Hematopoietic multipotent progenitor cell treated with erythropoietin and hydrocortisone succinate and interleukin-3 and kit ligand, for 8 days (in vitro differentiated cells): ENCODE measurements at places on chromosomes 1 and 21.

DNA sequence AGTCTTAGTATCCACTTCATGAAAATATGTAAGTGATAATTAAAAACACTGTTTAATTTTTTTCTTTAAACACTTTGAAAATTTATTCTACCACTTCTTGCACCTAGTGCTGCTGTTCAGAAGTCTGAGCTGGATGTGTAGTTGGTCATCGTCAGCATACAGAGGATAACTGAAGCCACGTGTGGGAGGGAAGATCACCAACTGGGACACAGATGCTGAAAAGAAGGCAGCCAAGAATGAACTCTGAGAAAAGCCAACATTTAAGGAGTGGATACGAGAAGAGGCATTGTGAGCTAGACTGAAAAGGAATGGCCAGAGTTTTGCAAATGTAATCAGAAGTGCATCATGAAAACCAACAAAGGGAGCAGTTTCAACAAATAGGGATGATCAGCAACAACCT, 24.6 kb upstream of the CLCA4 start:
- DNase-seq, result no peak

DNA sequence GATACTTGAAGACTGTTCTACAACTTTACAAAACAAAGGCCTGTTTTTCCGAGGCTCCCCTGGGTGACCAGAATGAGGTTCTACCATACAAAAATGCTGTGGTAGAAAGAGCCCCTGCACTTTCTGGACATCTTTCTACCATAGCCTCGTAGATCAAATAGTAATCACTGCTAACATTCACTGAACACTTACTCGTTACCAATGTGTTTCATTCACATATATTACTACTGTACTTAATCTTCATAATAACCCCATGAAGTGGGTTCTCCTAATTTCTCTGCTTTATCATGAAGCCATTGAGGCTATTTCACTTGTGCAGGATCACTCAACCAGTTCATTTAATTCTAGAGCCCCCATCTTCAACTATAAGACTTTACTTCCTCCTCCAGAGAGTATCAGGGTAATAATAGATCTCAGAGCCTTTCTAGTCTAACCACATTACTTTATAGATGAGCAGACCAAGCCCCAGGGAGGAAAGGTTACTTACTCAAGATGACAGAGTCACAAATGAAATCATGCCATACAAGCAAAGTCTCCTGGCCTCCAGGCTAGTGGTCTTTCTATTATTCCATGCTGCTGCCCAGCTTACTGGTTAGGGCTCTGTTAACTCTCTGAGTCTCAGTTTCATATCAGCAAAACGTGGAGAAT, 46.7 kb upstream of the OSBPL9 start:
- no peak for DNase-seq

DNA sequence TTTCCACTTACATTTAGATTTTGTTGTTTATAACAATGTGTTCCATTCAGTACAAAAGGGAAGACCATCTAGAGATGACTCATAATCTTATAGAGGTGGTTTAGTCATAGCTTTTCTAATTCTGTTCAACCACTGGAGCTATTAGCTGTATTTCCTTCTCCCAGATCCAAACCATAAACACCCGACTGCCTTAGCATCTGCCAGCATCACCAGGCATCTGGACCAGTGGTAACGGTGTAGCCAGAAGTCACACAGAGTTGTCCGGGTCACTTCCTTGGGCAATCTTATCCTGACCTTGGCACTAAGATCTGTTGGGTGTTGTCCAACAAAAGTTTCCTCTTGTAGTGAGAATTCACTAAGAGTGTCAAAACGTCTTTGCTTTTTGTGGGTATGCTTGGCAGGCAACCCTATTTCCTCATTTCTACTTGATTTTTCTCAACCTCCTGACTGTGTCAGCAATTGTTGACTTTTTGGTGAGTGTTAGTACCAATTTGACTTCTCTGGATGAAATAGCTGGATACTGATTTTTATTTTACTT, 372.1 kb upstream of the B3GALT2 start:
- DNase-seq, result peak; percentile 10

- peak; percentile 11 for DNase-seq
Observed at GRCh38 chr1:59879996-59880505, 46.5 kb downstream of the CYP2J2 start.

GRCh38 chr1:153251988-153252387, 7.5 kb upstream of the LORICRIN start:
- no peak for DNase-seq

GRCh38 chr1:94951509-94952208, 24.7 kb upstream of the CNN3 start:
- no peak for DNase-seq

DNA sequence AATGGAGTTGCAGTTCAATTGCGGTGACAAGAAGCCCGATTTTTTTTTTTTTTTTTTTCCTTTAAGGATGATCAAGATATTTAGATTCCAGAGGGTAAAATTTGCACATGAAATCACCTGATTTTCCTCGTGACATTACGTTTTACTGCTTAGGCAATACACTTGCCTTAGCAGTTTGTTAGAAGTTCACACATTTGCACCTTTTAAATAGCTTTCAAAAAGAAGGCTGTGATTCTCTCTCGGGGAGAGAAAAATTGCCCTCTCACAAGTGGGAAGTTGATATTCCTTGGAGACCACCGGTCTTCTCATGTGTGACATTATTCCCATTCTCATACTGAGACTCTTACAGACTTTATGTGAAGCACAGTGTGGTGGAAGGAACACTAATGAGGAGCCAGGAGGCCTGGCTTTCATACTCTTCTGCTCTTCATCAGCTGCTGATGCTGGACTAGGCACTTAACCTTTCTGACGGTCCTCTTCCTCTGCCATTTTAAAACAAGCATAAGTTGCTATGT, 69.8 kb upstream of the HSPA13 start:
- DNase-seq, result no peak

DNA sequence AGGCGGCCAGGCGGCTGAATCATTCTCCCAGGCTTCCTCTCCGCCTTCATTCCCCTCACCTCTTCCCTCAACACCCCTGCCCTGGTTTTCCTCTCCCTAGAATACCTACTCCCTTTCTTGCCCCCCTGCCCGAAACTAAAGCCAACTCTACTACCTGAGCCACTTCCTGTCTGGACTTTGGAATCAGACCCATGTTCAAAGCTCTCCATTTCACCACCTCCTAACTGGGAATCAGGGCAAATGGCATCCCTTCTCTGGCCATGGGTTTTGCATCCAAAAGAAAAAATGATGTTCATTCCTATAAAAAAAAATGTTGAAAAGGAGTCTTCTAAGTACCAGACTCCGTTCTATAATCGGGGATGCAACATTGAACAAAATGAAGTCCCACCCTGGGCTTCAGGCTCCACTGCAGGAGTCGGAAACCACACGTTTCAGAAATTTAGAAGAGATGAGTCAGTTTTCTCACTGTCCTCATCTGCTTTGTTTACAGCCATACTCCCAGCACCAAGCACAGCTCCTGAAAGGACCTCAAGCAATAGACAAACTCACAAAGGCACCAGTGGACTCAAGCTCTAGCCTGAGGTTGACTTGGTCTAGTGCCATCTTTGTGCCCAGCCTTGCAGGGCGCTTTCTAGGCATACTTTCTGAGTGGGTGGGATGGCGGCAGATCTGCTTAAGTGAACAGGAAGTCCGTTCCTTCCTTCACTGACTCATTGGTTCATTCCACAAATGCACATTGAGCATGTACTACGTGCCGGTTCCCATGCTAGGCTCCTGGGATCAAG, 176.2 kb downstream of the IGSF21 start:
- DNase-seq, result no peak

DNA sequence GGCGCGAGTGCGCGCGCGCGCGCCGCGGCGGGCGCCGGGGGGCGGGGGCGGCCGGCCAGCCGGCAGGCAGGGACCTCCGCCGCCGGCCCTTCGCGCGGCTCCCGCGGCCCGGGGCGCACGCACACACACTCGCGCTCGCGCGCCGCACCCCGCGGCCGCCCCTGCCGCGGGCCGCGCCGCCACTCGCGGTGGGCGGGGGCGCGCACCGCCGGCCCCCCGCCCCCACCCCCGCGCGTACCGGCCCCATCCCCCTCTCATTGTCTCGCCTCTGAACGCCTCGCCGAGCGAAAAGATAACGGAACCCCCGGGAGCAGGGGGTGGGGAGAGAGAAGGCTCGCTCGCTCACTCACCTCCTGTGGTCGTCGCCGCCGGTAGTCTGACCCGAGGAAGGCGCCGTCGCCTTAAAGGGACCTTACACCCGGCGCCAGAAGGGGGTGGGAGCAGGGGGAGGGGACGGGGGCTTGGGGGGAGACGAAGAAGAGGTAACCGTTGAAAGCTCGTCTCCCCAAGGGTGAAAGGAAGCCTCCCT, 428 bp downstream of the POGZ start:
- DNase-seq, result peak; percentile 68

- DNase-seq, result no peak
Observed at GRCh38 chr1:155944444-155944799, 3.0 kb downstream of the RXFP4 start.

DNA sequence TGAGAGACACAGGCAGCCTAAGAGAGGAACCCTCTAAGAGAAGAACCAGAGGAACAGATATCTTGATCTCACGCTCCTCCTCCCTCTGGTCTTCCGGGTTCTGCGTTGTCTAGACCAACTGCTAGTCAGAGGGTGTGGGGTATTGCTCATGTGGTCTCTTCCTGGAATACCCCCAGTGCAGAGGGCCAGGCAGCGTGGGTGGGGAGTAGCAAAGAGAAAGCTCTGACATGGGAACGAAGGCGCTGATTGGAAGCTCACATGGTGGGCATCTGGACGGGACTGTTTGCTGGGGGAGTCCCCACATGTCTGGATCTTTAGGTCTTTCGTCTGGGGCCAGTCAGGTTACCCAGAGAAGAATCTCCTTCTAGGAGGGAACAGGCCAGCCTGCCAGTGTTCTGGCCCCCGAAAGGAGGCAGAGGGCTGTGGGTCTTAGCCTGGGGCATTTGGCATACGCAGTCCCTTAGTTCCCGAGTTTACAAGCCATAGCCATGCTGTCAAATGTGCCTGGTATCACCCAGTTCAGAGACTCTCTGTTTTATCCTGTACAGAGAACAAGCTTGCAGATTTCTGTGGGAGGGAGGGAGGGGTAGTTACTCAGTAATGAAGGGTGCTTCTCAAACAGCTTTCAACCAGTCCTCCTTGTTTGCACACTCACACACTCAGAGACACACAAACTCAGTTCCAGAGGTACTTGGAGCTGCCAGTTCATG, 18.3 kb upstream of the IL6R start:
- peak; percentile 81 for DNase-seq

DNA sequence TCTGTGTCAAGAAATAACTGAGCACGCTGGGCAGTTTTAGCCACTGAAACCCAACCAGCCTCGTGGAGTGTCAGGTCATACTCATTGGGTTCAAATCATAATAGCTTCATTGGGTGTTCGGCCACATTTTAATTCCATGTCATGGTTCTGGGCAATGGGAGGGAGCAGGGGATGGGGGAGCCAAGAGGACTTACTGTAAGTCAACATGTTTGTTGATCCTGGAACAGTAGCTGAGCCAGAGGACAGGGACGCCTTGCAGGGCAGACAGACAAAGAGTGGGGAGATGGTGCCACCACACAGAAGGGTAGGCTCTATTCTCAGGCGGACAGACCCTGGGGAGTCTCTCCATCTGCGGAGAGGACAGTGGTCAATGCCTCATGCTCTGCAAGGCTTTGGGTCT, 161.1 kb downstream of the ZBTB18 start:
- no peak for DNase-seq

GRCh38 chr1:13628218-13628617, 44.6 kb downstream of the PDPN start:
- no peak for DNase-seq

GRCh38 chr1:222772996-222773379, 36.0 kb downstream of the FAM177B start:
- DNase-seq, result no peak

GRCh38 chr1:169529068-169529642, 43.4 kb upstream of the SLC19A2 start:
- DNase-seq, result no peak

DNA sequence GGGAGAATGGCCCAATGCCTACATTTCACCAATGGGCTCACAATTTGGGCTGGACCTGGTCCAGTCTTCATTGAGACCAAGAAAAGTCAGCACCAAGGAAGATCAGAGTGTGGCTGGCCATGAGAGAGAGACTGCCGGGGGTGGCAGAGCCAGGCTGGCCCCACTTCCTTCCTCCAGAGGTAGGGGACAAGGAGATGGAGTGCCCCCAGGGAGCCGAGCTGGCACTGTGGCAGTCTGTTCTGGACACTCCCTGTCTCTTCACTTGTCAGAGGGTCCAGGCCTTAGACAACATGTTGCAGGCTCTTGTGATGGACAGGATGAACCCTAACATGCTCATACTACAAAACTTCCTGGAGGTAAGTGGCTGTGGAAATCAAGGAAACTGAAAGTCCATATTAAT, 27.7 kb downstream of the INAVA start:
- no peak for DNase-seq

DNA sequence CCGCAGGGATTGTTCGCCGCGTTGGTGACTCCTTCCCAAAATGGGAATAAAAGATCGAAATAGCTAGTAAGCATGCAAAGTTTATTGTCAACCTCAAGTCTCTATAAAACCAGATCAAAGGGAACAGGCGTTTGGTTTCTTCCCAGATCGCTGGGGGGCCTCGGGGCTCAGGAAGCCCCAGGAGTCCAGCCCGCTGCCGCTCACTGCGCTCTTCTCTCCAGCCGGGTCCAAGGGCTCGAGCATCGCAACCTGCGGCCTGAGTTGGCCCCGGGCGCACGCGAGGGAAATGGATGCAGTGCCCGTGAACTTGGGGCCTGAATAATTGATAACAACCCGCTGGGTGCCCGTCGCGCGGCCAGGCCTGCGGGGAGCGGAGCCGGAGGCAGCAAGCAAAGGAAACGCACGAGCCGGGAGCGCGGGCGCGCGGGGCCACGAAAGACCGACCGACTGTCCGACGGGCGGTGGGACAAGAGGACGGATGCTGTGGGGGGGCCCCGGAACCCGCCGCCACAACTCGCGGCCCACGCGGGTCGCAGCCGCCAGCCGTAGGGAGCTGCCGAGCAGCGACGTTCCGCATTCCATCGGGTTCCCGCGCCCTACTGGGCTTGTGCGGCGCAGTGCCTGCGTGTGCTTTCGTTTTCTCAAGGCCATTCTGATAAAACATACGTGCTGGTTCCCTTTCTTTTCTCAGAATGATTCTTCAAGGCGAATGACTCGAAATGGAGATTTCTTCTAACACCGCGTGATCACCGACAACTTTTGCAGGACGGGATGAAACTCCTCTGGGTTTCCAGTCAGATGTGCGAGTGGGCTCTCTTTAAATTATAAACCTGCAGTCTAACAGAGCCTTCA, 14.0 kb upstream of the ALX3 start:
- peak; percentile 11 for DNase-seq

DNA sequence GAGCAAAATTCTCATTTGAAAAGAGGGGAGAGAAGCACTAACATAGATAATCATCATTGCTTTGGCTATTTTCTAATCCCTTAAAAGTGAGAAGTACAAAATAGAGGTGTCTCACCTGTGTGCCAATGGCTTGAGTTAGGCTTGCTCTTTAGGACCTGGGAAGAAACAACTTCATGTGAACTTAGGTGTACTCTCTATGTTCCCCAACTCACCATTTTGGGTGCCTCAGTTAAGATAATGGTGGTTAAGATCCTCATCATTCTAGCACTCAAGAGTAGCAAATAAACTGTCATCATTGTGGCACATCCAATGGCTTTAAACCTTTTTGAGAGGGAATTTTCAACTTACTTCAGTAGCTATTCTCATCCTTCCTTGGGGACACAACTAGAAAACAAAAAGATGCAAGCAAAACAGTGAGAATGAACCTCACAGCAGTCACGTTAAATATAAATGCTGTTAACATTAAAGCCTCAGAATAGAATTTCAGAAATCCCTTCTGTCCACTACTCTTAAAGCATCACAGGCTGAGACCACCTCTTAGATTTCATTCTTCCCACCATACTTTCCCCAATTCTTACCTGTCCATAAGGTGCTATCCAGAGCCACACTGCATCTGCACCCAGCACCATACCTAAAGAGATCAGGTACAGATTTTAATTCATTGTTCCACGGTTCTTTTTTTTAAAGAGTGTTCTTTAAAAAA, 1.2 kb downstream of the GAS5 start:
- DNase-seq, result peak; percentile 53
